ENCODE measurements at places on chromosomes 1 and 21.

DNA sequence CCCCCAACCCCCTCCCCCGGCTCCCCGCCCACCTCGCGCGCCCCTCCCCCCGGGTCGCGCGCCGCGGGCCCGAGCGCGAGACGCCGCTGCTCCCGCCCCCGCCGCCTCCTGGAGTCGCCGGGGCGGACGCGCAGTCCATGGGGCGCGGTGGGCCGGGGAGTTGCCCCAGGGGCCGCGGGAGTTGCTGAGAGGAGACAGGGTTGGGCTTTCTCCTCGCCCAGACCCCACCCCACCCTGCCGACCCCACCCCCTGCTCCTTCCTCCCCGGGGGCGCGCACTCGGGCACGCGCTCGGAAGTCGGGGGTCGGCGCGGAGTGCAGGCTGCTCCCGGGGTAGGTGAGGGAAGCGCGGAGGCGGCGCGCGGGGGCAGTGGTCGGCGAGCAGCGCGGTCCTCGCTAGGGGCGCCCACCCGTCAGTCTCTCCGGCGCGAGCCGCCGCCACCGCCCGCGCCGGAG is at the start of gene LAMC1:
Gene LAMC1, plus strand, starts transcription at position 275 of the 455 bp plus-strand sequence. CDS start 297 bp downstream, outside the sequence.
- peak; percentile 35 for DNase-seq
- peaks cover 75% of the 10 kb centered on the region for H3K27me3 ChIP-seq
- peaks cover 19% of the 10 kb centered on the region for H3K4me1 ChIP-seq

GRCh38 chr1:81664341-81664740 is 136.4 kb upstream of the ADGRL2 start:
- no peaks in the 10 kb centered on the region for H3K36me3 ChIP-seq
- no peak overlapping the region for H3K27ac ChIP-seq
- no peak for DNase-seq
- no peak overlapping the region for H3K4me3 ChIP-seq

DNA sequence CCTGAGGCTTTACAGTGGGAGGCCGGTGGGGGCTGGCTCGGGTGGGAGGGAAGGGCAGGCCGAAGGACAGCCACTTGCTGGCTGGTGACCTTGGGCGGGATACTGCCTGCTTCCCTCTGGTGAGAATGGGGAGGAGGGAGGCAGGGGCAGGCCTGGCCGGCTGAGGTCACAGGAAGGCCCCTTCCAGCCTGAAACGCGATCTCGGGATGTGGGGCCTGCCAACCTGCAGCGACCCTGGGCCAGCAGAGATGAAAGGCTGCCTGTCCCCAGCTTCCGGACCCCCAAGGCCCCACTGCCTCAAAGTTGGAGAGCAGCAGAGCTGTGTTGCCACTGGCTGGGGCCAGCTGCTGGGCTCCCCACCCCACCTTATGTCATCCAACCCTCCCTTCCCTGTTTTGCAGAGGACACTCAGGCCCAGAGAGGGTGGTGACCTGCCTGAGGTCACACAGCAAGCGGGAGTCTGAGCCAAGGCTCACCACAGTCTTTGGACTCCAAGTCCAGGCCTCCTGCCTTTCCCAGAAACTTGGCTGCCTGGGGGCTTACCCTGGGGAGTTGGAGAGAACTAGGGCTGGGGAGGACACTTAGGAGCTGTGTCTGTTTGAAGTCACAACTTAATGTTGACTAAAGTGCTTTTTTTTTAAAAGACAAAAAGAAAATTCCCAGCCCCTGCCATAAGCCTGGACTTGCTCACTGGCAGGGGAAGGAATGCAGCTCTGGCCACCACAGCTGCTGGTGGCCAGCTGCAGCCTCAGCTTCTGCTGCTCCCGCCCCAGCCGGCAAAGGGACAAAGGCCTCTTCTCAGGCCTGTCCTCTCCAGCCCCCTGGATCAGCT is 14.8 kb upstream of the WASF2 start:
- no peak overlapping the region for H3K27ac ChIP-seq
- H3K4me3 ChIP-seq = no peak overlapping the region
- DNase-seq = no peak
- H3K36me3 ChIP-seq = no peaks in the 10 kb centered on the region
- H3K27me3 ChIP-seq = no peaks in the 10 kb centered on the region

DNA sequence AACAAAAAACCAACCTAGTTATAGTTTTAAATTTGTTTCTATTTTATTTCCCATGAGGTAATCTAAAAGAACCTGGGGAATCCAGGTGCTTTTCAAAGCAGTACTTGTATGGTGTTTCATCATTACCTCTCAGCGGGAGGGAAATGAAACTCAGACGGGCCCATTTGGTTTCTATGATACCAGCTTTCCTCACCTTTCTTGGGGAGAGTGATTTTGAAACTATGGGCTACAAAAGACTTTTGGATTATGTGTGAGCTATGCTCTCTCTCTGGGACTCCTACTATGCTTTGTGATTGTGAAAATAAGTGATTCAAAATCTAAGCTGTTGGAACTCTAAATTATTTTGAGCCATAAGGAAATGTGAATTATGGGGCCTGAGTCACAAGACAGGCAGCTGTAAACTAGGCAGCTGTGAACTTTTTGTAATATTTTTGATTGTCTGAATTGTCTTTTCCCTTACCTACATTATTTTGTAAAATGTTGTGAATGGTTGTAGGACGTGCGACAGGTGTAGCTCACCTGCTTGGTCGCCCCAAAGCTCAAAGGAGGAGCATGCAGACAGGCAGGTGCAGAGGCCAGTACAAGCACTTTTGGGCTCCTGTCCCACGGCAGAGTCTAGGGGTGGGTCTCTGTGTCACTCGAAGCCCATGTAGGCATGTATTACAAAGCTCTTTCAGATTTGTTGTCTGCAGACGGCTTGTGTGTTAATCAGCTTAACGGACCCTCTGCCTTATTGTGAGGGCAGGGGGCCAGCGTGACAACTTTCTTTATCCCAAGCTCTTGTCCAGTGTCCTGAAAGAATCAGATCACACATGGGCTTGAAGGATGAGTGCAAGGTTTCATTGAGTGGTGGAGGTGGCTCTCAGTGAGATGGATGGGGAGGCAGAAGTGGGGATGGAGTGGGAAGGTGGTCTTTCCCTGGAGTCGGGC is 64.8 kb upstream of the BACH1 start:
- peaks cover 27% of the 10 kb centered on the region for H3K27me3 ChIP-seq
- H3K36me3 ChIP-seq = no peaks in the 10 kb centered on the region
- no peak overlapping the region for H3K4me3 ChIP-seq
- DNase-seq = no peak
- peaks cover 55% of the 10 kb centered on the region for H3K4me1 ChIP-seq
- H3K27ac ChIP-seq = peak overlapping the region; percentile 88

DNA sequence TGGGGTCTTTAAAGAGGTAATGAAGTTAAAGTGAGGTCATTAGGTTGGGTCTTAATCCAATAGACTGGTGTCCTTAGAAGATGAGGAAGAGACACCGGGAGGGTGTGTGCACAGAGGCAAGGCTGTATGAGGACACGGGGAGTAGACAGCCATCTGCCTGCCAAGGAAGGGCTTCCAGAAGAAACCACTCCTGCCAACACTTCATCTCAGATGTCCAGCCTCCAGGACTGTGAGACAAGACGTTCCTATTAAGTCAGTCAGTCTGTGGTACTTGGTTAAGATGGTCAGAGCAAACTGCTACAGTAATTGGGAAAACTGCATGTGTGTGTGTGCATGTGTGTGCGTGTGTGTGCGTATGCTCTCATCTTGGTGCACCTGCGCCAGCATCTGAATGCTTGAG is 77.1 kb downstream of the RYR2 start:
- no peak overlapping the region for H3K27ac ChIP-seq
- no peak overlapping the region for H3K4me3 ChIP-seq
- H3K4me1 ChIP-seq = no peaks in the 10 kb centered on the region
- no peak for DNase-seq

GRCh38 chr1:229882621-229883020 is 184.4 kb upstream of the GALNT2 start:
- H3K27ac ChIP-seq = no peak overlapping the region
- no peaks in the 10 kb centered on the region for H3K36me3 ChIP-seq
- no peak overlapping the region for H3K4me3 ChIP-seq
- no peaks in the 10 kb centered on the region for H3K4me1 ChIP-seq

GRCh38 chr21:42599962-42600361 is 53.5 kb upstream of the PDE9A start:
- H3K4me3 ChIP-seq = no peak overlapping the region
- no peak for DNase-seq
- no peak overlapping the region for H3K27ac ChIP-seq
